ENCODE measurements at places on chromosomes 1 and 21.

GRCh38 chr21:43353282-43354025 is 73.5 kb downstream of the SIK1 start:
- no peak for DNase-seq

DNA sequence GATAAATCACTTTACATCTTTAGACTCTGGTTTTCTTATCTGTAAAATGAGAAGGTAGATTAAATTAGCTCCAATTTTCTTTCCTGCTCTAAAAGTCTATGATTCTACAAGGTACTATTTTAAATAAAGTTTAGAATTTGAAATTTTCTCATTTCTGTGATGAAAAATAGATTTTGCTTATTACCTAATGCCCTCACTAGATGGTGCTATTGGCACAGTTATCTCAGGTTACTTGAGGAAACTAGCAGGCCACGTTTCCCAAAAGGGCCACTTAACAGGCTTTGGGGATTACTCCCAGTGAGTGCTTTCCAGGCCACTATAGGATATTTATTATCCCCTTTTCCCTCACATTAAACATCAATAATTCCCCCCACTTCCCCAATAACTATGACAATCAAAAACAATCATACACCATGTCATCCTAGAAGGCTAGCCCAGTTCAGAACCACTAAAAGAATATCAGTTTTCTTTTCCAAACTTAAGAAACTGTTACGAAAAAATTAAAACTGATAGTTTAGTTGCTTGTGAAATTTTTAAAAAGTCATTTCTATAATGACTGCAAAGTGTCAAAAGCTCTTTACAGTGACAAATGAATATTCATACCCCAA is 30.6 kb downstream of the OMA1 start:
- DNase-seq = peak; percentile 71

- no peak for DNase-seq
Measured at GRCh38 chr21:33393348-33393747, 9.9 kb upstream of the IFNGR2 start.

DNA sequence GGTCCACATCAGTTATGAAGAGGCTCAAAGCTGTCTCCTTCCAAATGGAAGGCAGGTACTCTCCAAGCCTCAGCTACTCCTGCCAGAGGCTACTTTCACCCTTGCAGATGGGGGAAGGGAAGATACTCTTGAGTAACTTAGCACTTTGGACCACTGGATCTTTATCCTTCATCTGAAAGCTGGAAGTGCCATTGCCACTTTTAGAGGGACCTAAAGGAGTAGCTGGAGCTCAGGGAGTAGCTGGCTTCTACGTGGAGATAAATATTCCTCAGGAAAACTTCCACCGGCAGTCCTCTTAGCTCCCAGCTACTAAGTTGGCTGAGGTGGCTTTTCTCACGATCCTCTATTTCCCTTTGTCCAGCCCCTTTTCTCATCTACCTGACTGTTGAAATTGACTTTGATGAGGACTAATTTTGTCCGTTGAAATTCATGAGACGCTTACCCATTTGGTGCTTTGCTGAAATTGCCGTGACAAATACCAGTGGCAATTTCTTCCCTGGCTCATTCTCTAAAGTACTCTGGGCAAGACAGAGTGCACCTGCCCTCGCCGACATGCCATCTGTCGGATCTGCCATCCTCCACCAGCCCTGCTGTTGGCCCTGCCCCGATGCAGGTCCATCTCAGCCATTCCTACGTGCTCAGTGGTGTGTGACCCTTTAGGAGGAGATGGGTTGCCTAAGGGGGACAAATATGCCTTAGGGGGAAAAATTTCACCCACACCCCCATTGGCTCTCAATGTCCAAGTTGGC is 13.6 kb downstream of the IGSF21 start:
- DNase-seq = no peak

DNA sequence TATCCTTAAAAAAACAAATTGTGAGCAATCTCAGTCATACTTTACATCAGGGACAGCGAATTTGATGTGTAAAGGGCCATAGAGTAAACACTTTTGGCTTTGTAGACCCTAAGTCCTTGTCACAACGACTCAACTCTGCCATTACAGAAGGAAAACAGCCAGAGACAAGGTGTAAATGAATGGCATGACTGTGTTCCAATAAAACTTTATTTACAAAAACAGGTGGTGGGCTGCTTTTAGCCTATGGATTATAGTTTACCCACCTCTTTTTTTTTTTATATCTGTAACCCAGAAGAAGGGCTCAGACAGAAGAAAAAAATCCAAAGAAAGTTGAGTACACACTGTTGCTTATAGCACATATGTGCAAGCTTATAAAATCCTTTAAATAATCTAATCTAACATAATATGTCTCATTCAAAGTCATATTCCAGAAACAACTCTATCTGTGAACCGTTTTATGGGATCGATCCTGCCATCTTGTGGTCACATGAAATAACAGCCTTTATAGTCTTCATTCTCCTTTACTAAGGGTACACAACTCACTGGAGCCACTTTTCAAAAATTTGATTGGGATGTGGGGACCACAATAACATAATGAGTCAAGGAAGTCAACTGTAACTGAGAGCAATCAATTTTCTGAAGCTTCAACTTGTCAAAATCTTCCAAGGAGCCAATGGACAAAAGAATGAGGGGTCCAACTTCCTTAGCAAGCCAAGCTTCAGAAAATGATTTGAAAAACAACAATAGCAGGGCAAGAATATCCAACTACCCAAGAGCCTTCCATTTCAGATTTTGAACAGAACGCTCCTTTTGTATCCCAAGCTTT is 142.2 kb upstream of the KRTAP19-8 start:
- DNase-seq = peak; percentile 64

GRCh38 chr1:31417148-31417547 is 4.1 kb downstream of the SERINC2 start:
- DNase-seq = no peak

Measured in GM03348 (cell line).